Lung (tissue), 17 donors: ENCODE measurements at places on chromosomes 3 and 15. TPM values are rescaled to one million over a fixed set of nuclear protein-coding genes. Genes with fewer than 3 reads are reported as not detected.

Gene SRGAP3
- total RNA-seq = 32.8 TPM

Gene WNT5A
- total RNA-seq = 22.2 TPM

Gene SLC9A9
- 11.7 TPM for total RNA-seq

Gene DUOXA2
- not detected for total RNA-seq

Gene SLC22A13
- total RNA-seq = 0.64 TPM

Gene PLXNA1
- 22.6 TPM for total RNA-seq

Gene ARF4
- 202 TPM for total RNA-seq

Gene PPP2R3A
- 7.3 TPM for total RNA-seq

GRCh38 chr3:14801668-14802380 lies 16.9 kb upstream of the FGD5 start:
- no peak for DNase-seq

DNA sequence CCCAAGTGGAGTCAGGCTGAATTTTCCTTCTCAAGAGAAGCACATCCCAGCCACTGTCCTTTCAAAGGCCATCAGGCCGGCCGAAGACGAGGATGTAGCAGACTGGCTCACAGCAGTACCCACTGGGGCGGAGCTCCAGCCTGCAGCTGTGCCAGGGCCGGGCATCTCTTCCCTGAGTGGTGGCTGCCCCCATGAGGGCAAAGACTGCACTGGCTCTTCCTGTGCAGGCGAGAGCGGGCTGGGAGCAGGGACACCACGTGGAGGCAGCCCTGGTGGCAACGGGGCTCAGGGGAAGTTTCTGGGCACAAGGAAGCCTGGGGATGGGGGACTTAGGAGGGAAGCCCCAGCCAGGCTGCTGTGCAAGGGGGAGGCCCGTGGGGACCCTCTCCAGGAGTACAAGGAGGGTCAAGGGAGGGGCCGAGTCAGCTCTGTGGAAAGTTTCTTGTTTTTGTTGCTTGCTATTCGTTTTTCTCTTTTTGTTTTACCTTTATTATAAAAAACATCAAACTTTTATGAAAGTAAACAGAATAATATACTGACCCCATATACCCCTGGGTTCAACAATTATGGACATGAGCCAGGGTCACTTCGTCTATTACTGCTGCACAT lies 66.1 kb downstream of the RPN1 start:
- peak; percentile 74 for DNase-seq

DNA sequence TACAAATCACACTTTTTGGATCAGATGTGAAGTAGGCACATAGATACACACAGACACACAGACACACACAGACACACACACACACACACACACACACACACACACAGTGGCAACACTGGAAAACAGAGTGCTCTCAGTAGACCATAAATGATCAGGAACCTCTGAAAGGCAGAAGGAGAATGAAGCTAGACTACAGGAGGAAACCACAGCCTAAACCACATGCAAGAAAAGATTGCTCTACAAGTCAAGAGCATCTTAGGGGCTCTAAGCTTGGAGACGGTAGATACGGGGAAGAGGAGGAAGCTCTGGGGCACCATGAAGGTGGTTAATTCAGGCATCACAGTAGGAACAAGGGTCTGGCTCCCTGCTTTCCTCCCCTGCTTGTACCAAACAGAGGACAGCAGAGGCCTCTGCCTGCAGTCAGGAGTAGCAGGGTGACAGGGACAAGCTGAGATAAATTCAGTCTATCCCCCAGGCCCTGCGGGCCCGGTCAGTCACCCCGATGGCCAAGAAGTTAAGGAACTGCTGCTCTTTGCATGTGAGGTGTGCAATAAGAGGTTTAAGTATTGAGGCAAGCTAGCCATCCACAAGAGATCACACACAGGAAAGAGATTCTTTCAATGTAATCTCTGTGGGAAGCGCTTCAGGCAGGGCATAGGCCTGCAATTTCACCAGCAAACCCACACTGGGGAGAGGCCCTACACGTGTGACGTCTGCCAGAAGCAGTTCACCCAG lies 23.5 kb upstream of the ARPIN start:
- no peak for DNase-seq

DNA sequence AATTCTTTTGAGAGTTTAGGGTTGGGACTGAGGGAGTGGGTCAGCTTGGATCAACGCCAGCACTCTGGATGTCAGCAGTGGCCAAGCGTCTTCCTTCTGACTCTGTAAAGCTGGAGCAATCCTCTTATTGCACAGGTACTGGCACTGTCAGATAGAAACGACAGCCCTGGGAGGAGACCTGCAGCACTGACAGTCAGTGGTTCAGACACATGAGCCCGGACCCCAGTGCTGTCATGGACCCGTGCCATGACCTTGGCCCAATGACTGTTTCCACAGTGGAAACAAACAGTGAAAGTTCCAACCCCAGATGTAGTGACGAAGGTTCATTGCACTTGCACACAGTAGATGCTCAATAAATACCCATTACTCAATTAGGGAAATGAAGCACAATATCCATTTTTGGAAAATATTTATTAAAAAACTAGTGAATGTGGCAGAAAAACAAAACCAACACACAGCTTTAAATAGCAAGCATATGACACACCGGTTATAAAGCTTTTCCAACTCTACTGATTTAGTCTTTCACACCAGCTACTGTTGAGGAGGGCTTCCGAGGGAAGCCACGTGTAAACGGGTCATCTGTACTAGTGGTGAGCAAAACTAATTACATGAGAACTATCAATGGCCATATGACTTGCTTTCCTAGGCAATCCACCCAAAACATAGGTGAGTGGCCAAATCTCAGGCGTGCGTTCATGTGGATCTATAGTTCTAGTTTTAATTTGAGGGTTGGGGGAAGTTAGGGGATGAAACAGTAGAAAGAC lies 22.1 kb downstream of the SIAH2 start:
- no peak for DNase-seq

DNA sequence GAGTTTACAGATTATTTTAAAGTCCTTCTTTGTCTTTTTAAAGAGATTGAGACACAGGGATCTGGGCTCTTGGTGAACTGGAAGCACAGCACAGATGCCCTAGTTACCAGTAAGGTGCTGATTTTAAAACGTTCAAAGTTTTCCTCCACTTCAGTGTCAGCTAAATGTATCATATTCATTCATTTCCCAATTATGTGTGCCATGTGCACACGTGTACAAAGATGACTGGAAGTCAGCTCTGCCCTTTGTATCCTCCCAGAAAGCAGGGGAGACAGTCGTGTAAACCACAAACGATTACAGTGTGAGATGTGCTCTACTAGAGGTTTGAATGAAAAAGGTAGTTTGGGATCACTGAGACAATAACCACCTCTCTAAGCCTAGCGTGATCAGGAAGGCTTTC lies 730 bp downstream of the ZKSCAN7 start:
- DNase-seq = no peak

DNA sequence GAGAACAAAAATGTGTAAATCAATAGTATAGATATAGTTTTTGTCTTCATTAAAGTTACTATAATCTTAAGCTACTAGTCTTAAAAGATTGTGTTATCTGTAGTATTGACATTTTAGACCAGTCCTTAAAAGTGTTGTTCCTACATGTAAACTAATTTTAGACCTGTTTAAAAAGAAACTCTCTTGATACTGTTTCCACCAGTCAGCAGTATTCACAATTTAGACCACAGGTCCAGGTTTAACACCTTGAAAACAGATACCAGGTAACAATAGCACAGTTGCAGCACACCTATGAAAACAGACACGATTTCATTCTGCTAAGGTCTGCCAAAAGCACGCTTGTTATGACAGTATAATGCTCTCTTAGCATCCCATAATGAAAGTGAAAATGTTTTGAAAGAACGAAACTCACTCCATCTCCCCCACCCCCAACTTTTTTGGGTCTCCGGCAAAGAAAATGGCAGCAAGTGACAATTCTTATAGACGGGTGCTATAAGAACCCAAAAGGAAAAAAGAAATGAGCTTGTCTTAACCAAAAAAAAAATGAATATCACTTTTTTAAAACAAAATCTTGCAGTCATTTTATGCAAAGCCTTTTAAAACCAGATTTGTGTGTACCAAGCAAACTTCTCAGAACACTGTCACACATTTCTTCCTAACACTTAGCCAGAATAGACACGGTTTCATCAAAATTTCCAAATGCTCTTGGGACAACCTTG lies 1.6 kb downstream of the EIF4E3 start:
- DNase-seq = no peak

- DNase-seq = no peak
Measured at GRCh38 chr3:23258110-23258509, 55.0 kb downstream of the UBE2E2 start.

- peak; percentile 97 for DNase-seq
Measured at GRCh38 chr3:61560517-61561373, 626 bp upstream of the PTPRG start.

DNA sequence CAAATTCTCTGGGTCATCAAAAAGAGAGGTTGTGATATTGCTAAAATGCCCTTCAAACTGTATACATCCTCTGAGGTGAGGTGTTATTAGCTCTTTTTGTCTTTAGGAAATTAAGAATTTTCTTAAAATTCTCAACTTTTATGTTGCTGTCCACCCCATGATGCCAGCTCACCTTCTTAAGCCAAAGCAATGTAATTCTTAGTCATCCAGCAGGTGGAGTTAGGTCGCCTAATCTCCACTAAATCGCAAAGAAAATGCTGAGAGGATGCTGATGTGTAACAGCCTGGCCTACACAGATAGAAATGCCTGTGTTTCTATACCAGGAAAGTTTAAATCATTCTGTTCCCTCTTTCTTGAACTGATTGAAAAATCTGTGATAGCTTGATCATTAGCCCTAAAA lies 770.2 kb upstream of the ALCAM start:
- DNase-seq = peak; percentile 52

DNA sequence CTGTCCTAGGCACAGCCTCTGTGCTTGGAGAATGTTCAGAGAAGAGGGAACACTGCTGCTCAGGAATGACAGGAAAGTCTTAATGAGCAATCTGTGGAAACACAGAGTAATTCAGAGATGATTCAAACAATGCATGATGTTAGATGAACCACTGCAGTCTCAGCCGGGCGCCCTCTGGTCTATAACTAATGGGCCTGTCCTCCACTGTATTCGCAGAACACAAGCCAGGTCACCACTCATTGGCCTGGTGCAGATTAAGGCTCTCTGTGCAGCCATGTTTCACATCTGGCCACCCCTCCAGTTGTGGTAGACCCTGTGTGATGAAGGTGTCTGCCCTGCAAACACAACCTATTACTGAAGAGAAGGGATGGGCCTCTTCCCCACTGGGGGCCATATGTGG lies 281.7 kb upstream of the ROPN1 start:
- no peak for DNase-seq

DNA sequence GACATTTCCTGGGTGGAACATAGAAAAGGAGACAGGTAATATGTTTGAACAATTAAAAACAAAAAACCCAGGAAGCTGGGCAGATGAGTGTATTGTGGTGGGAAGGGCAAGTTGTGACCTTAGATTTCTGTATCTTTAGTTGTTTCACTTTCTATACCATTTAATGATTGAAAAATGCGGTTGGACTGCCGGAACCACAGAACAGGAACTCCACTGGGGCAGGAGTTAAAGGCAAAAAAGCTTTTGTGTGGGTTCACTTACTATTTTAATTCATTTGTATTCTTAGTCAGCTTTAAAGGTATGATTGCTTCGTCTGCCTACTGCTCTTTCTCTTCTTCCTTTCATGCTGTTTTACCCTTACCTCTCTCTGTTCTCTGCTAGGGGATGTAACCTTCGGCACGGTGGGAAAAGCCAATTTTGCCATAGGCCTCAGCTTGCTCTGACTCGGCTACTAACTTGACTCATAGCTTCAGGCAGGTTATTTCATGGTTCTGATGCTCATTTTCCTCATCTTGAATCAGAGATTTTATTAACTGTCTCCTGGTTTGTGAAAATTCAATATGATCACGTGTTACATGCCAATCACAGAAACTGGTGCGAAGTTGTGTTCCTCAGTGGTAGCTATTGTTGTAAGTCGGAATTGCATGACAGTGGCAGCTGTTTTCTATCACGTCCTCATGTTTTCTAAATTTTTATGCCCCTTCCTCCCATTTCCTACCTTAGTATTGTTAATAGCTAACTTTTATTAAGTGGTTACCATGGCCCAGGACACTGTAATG lies 1.6 kb upstream of the MCTP2 start:
- no peak for DNase-seq

GRCh38 chr3:114565216-114565615 lies 271.4 kb downstream of the TIGIT start:
- DNase-seq = peak; percentile 84

GRCh38 chr3:70185661-70186060 lies 126.8 kb downstream of the MDFIC2 start:
- no peak for DNase-seq

DNA sequence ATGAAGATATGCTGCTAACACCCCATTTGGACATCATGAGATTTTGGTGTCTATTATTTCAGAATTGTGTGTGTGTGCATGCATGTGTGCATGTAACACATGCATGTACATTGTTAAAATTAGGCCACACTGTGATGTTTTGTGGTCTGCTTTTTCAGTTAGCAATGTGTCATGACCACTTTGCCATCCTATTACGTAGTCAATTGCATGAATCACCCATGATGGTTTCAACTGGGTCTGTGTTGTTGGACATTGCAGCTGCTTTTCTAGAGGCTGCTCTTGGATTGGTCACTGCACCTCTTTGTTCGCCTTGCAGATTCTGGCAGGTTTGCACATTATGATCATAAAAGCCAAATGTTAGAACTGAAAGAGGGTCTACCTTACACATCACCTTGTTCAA lies 101.0 kb upstream of the THBS1 start:
- no peak for DNase-seq

- DNase-seq = no peak
Measured at GRCh38 chr3:23928524-23928923, 11.6 kb downstream of the RPL15 start.

GRCh38 chr3:111325160-111325718 lies 216.8 kb upstream of the CD96 start:
- DNase-seq = no peak

- DNase-seq = no peak
Measured at GRCh38 chr3:13577181-13578121, 28.5 kb downstream of the FBLN2 start.

DNA sequence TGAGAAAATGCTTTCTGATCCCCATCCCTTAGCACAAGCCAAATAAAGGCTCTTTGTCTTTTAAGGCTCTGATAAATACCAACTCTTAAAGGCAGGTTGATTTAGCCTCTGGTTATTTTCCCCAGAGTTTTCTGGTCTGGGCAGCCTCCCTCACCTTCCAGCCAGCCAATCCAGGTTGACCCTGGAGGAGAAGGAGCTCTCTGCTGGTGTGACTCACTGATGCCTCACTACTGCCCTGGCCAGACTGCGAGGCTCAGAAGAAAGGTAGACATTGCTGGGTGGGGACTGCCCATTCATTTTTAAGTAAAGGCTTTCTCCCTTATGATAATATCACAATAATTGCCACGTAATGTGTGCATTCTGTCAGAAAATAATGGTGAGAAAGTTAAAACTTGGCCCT lies 37.1 kb downstream of the SLCO3A1 start:
- no peak for DNase-seq
